Nucleus accumbens (tissue), 56 donors: ENCODE measurements at places on chromosomes 12 and 14.

DNA sequence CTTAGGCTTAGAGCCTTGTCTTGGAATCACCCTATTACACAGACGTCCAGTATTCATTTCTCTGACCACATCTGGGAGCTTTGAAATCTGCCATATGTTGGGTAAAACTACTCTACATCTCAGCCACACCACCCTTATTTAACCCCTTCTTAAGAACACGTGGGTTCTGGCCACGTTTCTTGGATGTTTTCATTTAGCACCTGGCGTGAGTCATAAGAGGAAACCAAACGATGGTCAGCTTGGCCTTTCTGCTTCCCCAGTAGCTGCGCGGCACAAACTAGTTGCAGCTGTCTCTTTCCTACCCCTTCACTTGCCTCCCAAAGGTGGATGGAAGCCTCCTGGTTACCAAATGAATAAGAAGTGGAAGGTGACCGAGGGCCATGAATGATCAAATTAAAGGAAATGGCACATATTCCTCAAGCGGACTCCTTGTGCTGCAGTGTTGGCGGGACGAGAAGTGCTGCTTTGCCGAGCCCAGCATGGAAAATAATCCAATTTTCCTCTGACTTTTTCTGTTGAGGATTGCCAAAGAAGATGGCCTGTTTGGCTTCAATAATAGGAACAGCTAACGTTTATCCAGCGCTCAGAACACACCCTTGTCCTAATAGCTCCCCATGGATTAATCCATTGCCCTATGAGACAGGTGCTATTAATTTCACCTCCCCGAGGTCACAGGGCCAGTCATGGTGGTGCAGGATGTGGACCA, 154.1 kb downstream of the ZNF664 start:
- DNase-seq = no peak

DNA sequence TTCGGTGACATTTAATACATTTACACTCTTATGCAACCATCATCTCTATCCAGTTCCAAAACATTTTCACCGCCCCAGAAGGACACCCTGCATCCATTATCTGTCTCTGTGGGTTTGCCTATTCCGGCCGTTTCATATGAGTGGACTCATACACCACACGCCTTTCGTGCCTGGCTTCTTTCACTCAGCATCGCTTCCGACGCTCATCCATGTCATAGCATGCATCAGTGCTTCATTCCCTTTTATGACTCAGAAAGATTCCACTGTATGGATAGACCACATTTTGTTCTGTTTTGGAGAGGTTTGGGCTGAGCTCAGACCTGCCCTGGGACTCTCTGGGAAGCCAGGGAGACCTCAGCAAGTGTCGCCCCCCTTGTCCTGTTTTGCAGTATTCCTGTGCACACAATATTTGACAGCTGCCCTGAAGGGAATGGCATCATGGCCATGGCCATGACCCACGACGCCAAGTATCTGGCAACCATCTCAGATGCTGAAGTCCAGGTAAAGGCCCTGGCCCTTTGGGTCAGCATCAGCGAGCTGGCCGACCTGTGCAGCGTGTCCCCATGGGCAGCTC, 23.8 kb downstream of the CFAP251 start:
- DNase-seq = no peak

DNA sequence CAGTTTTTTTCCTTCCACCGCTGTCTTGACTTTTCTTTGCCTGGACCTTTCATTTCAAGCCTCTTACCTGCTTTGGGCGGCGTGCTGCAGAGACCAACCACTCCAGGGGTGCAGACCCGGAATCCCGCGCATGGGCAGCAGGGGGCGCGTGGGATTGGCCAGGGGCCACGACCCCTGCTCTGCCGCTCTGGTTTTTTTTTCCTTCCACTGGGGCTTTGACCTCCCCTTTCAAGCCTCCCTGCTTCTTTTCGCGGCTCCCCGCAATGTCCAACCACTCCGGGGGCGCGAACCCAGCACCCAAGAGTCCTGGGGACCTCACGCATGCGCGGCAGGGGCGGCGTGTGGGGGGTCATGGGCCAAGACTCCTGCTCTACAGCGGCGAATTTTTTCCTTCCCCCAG, 325.1 kb downstream of the ALG10 start:
- no peak for DNase-seq

DNA sequence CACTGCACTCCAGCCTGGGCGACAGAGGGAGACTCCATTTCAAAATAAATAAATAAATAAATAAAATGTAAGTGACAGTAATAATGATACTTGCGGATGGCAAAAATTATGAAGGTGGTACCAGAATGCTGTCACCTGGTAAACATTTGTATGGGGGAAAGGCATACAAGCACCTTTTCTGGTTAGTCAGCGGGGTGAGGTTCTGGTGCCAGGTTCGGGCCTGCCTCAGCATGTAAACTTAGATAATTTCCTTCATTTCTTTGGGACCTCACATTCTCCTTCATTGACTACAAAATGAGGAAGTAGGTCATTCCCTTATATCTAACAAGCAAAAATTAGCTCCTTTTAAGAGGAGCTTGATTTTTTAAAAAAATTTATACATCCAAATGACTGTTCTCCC, 10.8 kb downstream of the VTI1B start:
- DNase-seq = no peak
